Upper lobe of left lung (tissue), 6 donors: ENCODE measurements at places on chromosomes 6 and 20. TPM values are rescaled to one million over a fixed set of nuclear protein-coding genes. Genes with fewer than 3 reads are reported as not detected.

- H3K27me3 ChIP-seq, result no peaks in the 10 kb centered on the region
- H3K4me1 ChIP-seq, result no peaks in the 10 kb centered on the region
- DNase-seq, result no peak
- H3K36me3 ChIP-seq, result no peaks in the 10 kb centered on the region
- H3K4me3 ChIP-seq, result no peak overlapping the region
- no peak overlapping the region for H3K27ac ChIP-seq
These were observed 15.2 kb downstream of the ZBP1 start for GRCh38 chr20:57605045-57605444.

DNA sequence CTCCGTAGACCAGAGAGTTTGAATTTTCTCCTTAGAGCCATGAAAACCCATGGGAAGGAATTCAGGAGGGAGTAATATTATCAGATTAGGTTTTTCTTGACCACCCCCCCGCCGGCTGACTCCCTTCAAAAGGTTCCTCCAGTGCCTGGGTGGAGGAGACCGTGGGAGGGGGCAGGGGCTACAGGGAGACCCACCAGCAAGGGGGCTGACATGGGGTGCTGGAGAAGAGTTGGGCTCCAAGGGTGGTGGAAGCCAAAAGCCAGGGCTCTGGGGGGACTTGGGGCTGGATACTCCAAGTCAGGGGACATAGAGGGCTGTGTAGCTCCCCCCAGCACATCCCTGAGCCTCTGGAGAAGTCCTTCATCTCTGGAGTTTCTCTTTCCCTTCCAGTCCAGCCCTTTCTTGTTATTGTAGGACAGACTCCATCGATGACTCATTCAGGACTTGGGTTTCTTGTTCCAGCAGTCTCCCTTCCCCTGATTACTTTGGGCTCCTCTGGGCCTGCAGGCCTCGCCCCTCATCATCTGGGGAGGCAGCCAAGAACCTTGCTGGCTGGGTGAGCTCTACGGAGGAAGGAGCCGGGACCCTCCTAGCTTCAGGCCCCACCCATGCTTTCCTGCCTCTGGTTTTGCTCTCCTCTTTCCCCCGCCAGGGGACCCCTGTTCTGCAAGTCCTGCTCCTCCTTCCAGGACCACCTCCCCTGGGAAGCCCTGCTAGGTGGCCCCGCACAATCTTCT is 10.5 kb upstream of the KIAA1755 start:
- H3K4me1 ChIP-seq, result no peaks in the 10 kb centered on the region
- H3K27me3 ChIP-seq, result no peaks in the 10 kb centered on the region
- no peak overlapping the region for H3K27ac ChIP-seq
- no peak for DNase-seq
- no peaks in the 10 kb centered on the region for H3K36me3 ChIP-seq

DNA sequence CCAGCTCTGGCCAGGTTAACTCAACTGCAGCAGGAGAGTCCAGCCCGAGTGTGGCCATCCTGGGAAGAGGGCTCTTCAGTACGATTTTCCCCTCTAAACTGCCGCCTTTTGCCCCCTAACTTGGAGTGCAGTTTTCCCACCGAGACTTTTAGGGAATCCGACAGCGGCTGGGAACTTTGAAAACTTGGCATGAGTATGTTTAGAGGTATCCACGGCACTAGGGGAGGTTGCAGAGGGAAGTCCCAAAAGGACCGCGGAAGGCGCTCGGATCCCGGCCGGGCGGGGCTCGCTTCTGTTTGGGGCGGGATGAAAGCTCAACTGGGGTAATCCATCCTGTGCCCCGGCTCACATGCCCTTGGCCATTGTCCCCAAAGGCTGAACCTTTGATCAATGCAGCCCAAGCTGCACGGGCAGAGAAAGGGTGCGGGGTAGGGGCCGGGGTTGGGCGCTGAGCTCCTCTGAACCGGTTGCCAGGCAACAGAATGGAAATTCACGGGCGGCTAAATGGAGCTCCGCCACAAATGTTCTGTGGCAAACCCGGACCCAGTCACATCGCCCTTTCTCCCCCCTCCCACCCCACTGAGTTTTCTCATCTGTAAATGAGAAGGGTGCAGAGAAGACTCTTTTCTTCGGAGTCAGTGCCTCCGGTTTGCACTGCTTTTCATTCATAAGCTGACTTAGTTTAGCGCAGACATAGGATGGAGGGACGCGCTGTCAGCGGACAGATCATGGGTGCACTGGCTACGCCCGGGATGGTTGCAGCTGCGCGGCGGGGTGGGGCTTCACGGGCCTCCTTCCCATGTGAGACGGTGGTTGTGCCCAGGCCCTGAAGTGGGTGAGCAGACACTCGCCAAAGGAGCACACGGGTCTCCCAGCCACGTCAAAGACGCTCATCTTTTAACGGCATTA is 2.3 kb downstream of the BMP6 start:
- peak; percentile 85 for DNase-seq
- H3K27ac ChIP-seq, result no peak overlapping the region
- peaks cover 42% of the 10 kb centered on the region for H3K4me1 ChIP-seq
- no peaks in the 10 kb centered on the region for H3K27me3 ChIP-seq
- H3K4me3 ChIP-seq, result peak overlapping the region; percentile 71

HLA-DRB1 gene
- 1,304 TPM for total RNA-seq

- H3K36me3 ChIP-seq, result no peaks in the 10 kb centered on the region
- H3K27me3 ChIP-seq, result no peaks in the 10 kb centered on the region
- no peak overlapping the region for H3K27ac ChIP-seq
- no peak for DNase-seq
These were observed 363.3 kb upstream of the CDH4 start for GRCh38 chr20:60888771-60889170.

SLC13A3 gene
- total RNA-seq, result 1.0 TPM

DNA sequence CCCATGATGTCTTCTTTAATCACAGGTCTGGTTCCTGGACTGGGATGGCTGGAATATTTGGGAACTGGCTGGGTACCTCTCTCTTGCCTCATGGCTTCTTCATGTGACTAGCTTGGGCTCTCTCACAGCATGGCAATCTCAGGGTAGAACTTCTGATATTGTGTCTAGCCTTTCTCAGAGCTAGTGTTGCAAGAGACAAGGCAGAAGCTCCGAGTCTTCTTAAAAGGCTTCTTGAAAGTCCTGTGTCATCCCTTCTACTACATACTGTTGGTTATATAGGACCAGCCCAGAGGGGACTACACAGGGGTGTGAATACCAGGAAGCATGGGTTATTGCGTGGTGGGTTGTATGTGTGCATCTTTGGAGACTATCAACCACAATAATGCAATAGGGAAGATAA is 23.3 kb downstream of the BCAS1 start:
- H3K27ac ChIP-seq, result no peak overlapping the region
- peaks cover 2% of the 10 kb centered on the region for H3K4me1 ChIP-seq
- no peaks in the 10 kb centered on the region for H3K27me3 ChIP-seq
- H3K36me3 ChIP-seq, result no peaks in the 10 kb centered on the region

BNIP5 gene
- not detected for total RNA-seq

- H3K27me3 ChIP-seq, result no peaks in the 10 kb centered on the region
- H3K4me1 ChIP-seq, result no peaks in the 10 kb centered on the region
These were observed 711.3 kb upstream of the GJE1 start for GRCh38 chr6:141421378-141421777.
